ENCODE measurements at places on chromosomes 1 and 21.

- DNase-seq, result no peak
Observed at GRCh38 chr1:109770331-109771095, 6.8 kb upstream of the EPS8L3 start.

DNA sequence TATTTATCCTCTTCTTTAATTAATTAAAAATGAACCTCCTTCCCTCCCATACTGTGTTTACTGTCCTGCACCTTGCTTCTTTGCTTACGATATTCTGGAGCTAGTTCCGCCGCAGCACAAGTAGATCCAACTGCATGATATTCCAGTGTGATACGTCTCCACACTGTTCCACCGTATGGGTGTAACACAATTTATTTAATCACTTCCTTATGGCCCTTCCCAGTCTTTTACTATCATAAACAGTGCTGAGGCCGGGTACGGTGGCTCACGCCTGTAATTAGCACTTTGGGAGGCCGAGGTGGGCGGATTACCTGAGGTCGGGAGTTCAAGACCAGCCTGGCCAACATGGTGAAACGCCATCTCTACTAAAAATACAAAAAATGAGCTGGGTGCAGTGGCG, 25.7 kb downstream of the CNST start:
- no peak for DNase-seq

DNA sequence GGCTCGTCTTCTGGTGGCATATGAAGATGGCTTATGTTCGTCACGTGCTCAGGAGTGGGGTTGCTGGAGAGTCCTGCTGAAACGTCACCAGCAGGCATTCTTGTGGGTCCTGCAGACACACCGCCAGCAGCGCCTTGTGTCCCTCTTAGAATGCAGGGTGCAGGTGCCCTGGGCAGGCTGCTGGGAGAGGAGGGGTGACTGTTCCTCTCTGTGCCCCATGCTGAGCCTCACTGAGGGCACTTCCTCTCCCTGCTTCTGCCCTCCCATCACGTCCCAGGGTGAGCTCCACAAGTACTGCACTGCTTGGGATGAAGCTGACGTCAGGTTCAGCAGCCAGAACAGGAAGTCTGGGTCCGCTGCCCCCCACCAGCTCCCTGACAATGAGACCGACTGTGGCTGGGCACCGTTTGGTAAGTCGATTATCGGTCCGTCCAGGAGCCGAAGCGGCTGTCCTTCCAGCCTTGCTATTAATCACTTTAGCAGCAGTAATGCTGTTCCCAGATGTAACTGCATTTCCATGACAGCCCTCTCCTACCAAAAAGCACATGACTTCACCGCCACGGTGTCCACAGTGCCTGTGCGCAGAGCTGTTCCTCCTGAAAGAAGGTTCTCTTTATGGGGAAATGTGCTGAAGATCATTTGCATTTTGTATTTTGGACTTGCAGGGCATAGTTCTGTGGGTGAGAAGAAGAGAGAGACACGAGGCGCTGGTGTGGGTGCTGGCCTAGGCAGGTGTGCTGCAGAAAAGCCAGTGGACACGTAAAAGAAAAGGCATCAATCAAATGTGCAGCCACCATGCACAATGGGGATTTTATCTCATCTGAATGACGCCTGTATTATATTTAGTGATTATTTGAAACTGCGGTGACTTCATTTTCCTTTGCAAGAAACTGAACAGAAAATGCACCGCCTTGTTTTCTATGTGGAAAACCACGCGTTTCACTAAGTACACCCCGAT, 21.0 kb downstream of the SLC37A1 start:
- no peak for DNase-seq

DNA sequence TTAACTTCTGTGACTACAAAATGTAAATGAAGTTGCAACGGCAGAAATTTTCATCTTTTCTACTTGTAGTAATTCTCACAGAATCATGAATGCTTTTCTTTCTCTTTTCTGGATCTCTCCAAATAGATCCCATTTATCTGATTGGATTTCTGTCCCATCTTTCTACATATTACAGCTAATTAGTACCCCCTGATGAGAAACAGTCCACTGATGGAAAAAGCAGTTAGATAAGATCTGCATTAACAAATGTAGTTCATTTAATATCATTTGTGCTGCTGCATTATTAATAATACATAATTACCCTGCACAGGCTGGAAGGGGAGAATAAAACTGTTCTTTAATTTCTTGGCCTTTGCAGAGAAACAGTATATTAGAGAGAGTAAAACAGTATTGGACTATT, 289.3 kb downstream of the TTLL7 start:
- DNase-seq, result no peak

- DNase-seq, result no peak
Observed at GRCh38 chr1:109467301-109467777, 993 bp downstream of the SYPL2 start.

DNA sequence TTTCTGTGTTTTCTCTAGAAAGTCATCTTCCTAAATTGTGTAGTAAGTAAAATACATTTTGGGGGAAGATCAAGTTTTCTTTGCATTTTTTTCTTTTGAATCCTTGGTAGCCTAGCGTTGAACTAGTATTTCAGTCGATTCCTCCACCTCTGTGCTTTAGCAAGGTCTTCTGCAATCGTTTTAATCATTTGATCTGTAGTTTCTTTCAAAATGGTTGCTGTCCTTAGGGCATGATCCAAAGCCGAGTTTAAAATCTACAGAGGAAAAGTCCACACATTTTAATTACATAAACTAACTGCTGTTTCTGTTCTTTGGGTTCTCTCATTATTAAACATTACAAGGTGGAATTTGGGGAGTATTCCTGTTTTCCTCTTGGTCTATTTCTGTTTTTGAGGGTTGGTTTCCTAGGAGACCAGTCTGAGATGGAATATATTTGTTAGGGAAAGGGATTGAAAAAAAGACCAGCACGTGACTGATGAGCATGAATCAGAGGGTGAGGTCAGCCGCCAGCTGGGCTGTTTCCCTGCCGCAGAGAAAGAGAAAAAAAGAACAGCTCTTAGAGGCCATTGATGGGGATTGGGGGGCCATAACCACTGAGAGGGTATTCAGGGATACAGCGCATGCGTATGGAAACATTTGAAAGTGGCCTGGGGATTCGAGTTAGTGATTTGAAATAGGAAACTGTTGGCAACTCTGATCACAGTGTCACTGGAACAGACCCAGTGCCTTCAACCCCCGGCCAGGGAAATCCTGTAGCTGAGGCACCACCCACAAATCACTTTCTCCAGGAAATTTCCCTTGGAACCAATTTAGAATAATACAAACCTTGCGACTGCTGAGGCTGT, 40.6 kb downstream of the AKNAD1 start:
- DNase-seq, result no peak

GRCh38 chr1:93081716-93082115, 2.6 kb downstream of the MTF2 start:
- no peak for DNase-seq

DNA sequence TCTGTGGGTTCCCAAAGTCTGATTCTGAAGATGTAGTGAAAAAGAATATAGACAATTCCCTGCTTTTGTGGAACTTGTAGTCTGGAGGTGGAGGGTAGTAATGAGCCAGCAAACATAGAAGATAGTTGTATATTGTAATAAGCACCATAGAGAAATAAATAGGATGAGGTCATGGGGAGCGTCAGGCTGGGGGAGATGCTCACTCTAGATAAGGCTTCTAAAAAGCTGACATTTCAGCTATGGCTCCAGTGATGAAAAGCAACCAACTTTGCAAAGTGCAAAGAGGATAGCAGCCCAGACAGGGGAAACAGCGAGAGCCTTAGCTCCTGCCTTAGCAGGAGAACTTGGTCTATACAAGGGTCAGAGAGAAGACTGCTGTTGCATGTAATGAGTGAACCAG, 98.0 kb upstream of the RALGPS2 start:
- no peak for DNase-seq

DNA sequence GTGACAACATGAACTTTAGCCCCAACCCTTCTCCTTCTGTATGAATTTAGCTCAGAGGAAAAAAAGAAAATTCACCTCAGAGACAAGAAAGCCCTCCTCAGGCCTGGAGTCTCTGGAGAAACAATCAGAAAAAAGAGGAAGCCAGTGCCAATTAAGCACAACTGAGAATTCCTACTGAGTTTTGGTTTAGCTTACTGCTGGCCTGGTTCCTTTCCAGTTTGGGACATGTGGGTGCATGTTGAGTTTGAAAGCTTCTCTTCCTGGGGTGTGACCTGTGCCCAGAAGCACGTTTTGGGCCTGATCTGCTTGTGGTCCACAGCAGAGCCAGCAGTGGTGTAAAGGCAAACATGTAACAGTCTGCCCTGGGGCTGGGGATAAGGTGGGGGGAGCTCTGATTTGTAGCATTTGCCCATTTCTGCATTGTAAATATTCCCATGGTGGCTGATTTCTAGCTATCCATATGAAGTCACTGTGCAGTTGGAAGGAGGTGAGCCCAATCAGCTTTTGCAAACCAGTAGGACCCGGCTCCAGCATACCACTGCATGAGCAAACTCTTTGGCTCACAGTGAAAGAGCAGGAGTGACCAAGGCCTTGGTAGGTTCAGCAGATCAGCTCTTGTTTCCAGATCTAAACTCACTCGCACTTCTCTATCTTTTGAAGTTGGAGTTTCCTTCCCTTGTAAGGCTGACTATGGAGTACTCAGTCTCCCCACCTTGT, 4.7 kb upstream of the THEM5 start:
- DNase-seq, result no peak

- DNase-seq, result no peak
Observed at GRCh38 chr1:7993593-7994479, 32.3 kb downstream of the ERRFI1 start.

DNA sequence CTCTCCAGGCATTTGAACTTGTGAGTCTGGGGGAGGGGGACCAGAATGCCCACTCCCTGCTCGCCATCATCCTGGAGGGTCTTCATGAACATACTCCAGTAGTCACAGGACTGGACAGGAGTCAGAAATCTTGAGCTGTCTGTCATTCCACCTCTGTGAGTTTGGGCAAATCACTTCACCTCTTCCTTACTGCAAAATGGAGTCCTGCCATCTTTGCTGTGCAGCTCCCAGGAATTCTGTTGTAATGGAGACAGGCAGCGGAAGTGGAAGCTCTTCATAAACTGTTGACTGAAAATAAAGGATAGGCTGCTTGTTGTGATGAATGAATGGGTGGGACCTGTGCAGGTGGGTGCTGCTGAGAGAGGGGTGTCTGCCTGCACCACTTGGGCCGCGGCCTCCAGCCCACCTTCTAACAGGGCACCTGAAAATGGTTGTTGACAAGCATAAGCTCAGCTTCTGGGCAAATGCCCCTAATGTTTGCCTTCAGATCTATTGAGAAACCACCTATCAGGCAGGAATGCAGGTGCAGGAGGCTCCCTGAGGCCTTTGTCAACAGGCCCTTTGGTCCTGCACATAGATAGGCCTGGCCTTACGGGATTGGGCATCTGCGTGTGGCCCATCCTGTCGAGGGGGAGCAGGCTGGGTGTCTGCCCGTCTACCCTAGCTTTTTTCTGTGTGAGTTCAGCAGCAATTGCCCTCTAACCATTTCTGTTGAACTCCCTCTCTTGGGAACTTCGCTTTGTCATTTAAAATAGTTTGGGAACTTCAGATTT, 321.0 kb downstream of the RPS6KC1 start:
- DNase-seq, result no peak

DNA sequence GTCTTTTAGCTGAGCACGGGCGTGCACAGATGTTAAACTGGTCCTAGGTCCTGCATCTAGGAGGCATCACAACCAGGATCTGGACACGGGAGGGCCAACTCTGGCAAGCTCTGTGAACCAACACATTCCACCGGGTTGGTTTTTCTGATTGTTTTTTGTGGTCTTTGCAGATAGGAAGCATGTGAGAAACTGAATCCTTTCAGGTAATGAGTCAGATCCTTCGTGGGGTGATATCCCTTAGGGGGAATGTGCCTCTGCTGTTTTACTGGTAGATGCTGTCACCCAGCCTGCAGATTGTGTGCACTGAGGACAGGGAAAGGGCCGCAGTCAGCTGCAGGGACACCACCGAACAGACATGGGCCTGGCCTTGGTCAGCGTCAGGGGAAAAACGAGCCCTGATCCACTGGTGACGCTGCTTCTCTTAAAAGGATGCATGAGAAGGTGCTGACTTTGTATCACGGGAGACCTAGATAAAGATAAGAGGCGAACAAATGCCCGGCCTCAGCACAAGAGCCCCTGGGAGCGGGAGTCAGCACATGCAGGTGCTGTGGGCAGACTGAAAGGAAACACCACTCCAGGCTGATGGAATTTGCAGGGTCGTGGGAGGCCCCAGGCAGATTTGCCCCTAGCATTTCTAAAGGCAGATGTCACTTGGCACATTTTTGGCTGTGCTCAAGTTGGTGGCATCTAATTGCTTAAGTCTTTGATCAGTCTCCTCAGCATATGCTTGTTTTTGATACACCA, 51.1 kb downstream of the DOP1B start:
- no peak for DNase-seq

GRCh38 chr1:236480758-236481436, 42.9 kb upstream of the LGALS8 start:
- DNase-seq, result no peak

GRCh38 chr1:200252531-200252930, 157.3 kb downstream of the ZNF281 start:
- DNase-seq, result no peak

GRCh38 chr1:30047576-30047975, 675.8 kb downstream of the MATN1 start:
- no peak for DNase-seq

- no peak for DNase-seq
Observed at GRCh38 chr1:62654744-62655143, 33.4 kb downstream of the DOCK7 start.

- DNase-seq, result no peak
Observed at GRCh38 chr1:119132179-119132578, 8.3 kb downstream of the WARS2 start.

DNA sequence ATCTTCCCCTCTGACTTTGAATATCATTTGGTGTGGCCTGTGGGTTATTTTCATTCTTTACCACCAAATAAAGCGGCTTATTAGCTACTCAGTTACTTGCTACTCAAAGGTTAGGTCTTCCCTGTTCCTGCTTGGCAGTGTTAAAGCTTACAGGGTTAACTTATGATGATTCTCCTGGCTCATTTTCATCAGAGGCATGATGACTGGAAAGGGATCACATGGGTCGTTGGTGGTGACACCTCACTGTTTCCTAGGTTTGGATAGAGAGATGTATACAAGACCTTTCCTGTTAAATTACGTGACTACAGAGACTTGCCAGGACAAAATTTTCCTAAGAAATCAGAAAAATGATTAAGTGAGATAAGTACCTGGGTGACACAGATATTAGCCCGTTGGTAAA, 27.4 kb downstream of the MRPS6 start:
- no peak for DNase-seq

DNA sequence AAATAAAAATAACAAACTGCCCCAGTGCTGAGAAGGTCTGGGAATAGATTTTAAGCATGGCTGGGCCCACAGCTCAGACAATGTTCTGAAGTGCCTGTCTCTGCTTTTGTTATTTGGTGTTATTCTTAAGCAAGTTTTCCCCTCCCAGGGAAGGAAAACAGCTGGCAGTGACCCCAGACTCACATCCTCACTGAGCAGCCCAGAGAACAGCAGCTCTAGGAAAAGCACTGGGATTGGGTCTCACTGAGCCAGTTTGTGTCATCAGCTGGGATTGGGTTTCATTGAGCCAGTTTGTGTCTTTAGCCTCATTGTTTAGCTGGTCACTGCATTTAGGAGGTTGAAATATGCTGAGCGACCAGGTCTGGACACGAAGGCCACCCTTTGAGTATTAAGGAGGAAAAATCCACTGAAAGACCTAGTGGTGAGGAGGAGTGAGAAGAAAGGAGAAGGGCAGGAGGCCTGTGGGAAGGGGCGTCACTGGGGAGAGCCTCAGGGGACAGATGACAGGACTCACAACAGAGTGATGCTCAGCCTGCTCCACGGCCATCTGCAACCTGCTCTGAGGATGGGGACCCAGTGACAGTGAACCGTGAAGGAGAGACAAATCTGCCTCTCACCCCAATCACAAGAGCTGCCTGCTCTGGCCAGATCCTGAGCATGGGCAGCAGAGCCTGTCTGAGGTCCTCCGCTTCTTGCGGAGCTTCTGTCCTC, 103.8 kb downstream of the TOMM20 start:
- DNase-seq, result no peak

GRCh38 chr1:167713330-167714081, 8.3 kb upstream of the MPZL1 start:
- no peak for DNase-seq
